ENCODE measurements at places on chromosomes 13 and 19. TPM values are rescaled to one million over a fixed set of nuclear protein-coding genes. Genes with fewer than 3 reads are reported as not detected.

The LGALS14 gene
- not detected for total RNA-seq

The PPM1N gene
- total RNA-seq, result 3.2 TPM

DNA sequence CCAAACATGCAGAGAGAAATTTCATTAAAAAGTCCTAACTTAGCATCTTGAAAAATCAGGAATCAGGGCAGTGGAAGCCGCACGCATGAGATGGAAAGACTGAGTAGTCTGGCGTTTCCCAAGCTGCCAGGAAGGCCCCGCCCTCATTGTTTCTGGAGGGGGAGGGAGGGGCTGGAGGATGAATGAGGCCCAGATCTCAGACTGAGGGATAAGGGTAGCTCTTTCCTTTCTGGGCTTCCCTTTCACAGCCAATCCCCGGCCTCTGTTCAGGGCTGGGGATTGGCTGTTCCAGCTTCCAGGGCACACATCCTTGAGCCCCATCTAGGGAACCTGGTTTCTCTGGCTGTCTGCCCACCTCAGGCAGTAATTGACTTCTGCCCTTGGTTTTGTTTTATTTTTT lies 7.3 kb downstream of the C19orf53 start:
- no peak overlapping the region for H3K4me3 ChIP-seq
- H3K27ac ChIP-seq, result no peak overlapping the region
- H3K27me3 ChIP-seq, result no peaks in the 10 kb centered on the region

DNA sequence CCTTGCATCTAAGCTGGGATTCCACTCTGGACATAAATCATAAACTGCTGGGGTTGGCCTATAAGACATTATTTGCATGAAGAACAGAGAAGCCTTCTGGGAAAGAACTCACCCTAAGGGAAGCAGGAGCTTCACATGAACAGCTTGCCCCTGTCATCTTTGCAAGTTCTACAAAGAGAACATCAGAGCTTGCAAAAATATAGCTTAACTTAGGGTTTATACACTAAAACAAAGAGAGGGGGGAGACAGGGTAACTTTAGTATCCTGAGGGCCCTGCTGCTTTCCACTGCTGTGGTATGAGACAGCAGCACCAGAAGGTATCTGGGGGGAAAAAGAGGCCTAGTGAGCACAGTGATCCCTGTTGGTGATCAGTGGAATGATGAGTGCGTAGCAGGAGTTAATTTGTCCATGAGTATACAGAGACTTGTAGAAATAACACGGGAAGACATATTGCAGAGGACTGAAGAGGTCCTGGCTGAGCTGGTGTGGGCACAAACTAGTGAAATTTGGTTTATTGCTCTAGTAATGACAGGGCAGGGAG lies 116.1 kb upstream of the TSC22D1 start:
- no peak overlapping the region for H3K4me3 ChIP-seq
- no peak overlapping the region for H3K27ac ChIP-seq
- no peaks in the 10 kb centered on the region for H3K36me3 ChIP-seq

GRCh38 chr19:13830741-13831536 lies 35.7 kb downstream of the ZSWIM4 start:
- H3K27me3 ChIP-seq, result no peaks in the 10 kb centered on the region
- no peak overlapping the region for H3K27ac ChIP-seq
- H3K36me3 ChIP-seq, result no peaks in the 10 kb centered on the region
- H3K4me1 ChIP-seq, result peaks cover 24% of the 10 kb centered on the region

DNA sequence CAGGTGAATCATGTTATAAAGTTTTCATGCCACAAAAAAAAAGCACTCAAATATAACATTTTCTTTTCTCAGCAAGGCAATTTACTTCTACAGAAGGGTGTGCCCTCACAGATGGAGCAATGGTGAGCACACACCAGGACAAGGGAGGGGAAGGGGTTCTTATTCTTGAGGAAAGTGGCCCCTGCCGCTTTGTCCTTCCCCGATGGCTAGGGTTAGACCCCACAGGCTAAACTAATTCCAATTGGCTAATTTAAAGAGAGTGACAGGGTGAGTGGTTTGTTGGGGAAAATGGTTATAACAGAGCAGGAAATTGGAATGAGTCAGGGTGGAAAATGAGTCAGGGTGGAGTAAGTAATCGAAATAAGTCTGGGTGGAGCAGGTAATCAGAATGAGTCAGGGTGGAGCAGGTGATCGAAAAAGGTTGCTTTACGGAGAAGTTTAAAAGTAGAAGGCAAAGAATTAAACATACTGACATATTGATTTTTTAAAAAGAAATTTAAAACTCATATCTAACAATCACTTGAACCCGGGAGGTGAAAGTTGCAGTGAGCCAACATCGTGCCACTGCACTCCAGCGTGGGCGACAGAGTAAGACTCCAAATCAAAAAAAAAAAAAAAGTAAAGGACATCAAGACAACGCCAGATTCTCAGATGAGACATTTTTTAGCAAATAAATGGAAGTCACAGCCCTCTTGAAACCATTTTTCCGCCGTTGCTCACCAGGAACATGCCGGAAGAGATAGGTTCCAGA lies 813 bp downstream of the ZNF562 start:
- H3K27ac ChIP-seq, result peak overlapping the region; percentile 94
- peaks cover 36% of the 10 kb centered on the region for H3K4me1 ChIP-seq
- H3K36me3 ChIP-seq, result peaks cover 40% of the 10 kb centered on the region
- no peak for DNase-seq

- H3K4me1 ChIP-seq, result no peaks in the 10 kb centered on the region
- DNase-seq, result no peak
- H3K4me3 ChIP-seq, result no peak overlapping the region
- H3K36me3 ChIP-seq, result no peaks in the 10 kb centered on the region
- H3K27ac ChIP-seq, result no peak overlapping the region
Observed at GRCh38 chr13:43196750-43197370, 173.5 kb downstream of the DNAJC15 start.

- no peak overlapping the region for H3K4me3 ChIP-seq
- DNase-seq, result no peak
- H3K27ac ChIP-seq, result no peak overlapping the region
- H3K4me1 ChIP-seq, result no peaks in the 10 kb centered on the region
- H3K36me3 ChIP-seq, result no peaks in the 10 kb centered on the region
Observed at GRCh38 chr19:29446361-29446760, 79.4 kb upstream of the VSTM2B start.

- DNase-seq, result no peak
- H3K36me3 ChIP-seq, result peaks cover 25% of the 10 kb centered on the region
- H3K4me3 ChIP-seq, result no peak overlapping the region
- no peaks in the 10 kb centered on the region for H3K27me3 ChIP-seq
Observed at GRCh38 chr13:63010072-63010658, 1594.5 kb upstream of the PCDH20 start.

DNA sequence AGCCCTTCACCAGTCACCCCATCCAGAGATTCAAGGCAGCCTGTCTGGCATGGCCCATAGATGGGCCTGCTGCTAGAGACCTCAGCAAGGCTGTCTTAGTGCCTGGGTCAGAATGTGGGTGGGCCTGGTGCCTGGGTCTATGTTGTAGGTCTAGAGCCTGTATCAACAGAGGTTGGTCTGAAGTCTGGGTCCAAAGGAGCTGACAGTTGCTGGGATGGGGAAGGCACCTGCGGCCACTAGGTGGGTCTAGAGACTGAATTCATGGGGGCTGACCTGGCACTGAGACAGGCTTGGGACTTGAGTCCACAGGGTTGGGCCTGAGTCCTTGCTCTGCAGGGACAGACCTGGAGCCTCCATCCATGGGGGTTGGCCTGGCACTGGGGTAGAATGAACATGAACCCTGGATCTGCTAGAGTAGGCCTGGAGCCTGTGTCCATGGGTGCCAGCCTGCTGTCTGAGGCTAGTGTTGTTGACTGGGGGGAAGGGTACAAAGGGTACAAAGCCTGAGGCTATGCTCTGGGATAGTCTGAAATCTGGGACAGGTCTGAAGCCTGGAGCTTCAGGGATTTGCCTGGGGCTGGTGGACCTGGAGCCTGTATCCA lies 516.8 kb downstream of the OLFM4 start:
- no peaks in the 10 kb centered on the region for H3K4me1 ChIP-seq
- H3K27ac ChIP-seq, result no peak overlapping the region
- no peak for DNase-seq
- H3K36me3 ChIP-seq, result peaks cover 3% of the 10 kb centered on the region
- H3K27me3 ChIP-seq, result no peaks in the 10 kb centered on the region

DNA sequence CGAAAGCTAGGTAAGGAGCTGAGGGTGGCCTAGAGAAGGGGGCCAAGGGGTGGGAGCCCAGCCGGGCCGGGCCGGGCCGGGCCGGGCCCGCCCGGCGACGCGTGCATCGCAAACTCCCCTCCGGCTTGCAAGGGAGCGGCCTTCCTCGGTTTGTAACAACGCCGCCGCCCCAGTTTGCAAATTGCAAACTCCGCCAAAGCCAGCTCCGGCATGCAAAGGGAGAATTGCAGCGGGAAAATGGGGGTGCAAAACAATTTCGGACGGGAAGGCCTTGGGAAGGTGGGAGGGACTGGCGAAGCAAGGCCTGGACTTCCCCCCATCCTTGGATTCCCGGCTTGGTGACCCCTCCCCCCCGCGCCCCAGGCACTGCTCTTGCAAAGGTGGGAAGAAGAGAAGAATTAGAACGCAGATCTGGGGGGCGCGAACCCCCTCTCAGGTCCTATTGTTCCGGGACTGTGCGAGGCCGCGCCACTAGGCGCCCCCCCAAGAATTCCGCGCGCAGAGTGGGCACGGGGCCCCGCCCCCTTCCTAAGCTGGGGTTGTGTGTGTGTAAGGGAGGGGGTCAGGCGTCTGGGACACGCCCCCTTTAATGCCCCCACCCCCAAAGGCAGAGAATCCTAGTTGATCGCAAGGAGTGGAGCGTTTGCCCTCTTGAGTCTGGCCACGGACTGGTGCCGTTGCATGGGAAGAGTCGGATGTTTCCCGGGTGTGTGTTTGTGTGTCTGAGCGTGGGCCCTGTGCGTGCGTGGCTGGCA lies 926 bp downstream of the PRR12 start:
- peaks cover 29% of the 10 kb centered on the region for H3K4me1 ChIP-seq
- no peaks in the 10 kb centered on the region for H3K27me3 ChIP-seq
- H3K4me3 ChIP-seq, result peak overlapping the region; percentile 94
- H3K36me3 ChIP-seq, result peaks cover 10% of the 10 kb centered on the region
- peak overlapping the region; percentile 86 for H3K27ac ChIP-seq
